ENCODE measurements at places on chromosomes 6 and 20.

DNA sequence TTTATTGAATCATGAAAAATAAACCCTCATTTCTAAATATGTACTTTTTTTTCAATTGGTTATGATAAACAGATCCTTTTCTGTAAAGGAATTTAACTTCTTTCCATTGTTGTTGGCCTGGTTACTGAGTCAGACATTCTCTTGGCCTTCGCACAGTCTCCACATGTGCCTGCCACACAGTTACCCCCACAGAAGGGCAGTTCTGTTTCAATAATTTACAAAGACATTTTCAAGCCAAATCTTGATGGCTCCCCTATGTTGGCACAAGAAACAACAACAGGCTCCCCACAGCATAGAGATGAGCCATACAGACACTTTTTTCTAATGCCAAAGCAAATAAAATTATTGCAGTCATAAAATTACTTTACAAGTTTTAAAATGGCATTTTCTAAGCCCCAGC is 55.6 kb upstream of the BEND6 start:
- no peak for DNase-seq

DNA sequence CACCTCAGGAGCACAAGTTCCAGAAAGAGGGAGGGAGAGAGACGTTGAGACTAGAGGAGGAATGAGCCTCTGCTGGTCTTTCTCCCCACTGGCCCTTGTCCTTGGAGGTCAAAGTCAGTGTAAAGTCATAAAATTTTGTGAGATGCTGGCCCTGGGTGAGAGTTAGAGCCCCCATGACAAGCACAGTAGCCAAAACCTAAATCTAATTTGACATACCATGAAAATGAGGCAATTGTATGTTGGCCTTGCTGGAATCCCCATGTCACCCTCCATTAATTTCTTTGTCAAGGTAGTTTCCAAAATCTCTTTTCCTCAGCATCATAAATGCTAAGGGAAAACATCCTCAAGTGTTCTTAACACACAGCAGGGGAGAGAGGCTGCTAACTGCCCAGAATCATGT is 17.6 kb upstream of the NEDD9 start:
- DNase-seq: no peak

- DNase-seq: no peak
These were observed 4.7 kb upstream of the CCN2 start for GRCh38 chr6:131955876-131956275.

DNA sequence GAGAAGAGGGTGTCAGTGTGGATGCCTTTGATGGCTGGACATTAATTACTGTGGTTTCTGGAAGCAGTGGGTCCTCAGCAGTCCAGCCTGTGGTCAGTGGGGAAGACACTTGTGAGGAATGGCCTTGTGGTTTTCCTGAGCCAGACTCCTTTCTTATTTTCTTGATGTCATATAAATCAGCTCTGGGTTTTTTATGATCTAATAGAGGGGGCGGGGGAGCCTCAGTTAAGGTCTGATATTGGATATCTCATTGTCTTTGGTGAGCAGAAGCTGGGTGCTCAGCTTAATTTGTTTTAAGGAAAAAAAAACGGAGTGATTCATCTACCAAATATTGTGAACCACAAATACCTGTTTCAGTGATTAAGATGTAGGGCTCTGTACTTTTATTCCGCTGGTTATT is 62.1 kb downstream of the OTOR start:
- no peak for DNase-seq

DNA sequence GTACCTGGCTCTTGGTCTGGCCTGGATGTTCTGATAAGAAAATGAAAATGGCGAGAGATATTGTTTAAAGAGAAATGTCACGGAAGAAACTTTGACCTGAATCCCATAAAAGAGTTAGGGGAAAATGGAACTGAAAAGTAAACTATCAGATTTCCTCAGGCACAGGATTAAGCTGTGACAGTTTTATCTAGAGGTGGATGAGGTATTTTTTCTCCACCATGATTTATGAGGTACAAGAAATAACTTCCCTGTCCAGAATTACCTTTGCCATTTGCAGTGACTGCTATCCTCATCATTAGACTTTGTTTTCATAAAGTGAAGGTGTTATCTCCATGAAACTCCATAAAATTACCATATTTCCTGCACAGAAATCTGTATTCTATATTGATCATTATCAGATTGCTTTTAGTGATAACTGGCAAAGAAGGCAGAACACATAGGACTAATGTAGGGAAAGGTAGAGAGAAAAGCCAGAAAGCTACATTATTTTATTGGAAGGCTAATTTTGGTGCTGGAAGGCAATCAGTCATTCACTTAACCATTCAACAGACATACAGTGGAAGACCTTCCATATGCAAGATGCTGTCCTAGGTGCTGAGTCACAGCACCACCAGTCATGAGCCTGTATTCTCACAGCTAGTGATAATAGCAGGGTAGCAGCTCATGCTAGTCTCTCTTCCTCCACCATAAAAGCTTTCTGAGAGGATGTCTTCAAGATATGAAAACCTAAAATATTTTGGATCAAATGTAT is 427.3 kb upstream of the CITED2 start:
- DNase-seq: no peak

GRCh38 chr6:43703512-43704429 is 16.2 kb upstream of the MRPS18A start:
- DNase-seq: no peak

DNA sequence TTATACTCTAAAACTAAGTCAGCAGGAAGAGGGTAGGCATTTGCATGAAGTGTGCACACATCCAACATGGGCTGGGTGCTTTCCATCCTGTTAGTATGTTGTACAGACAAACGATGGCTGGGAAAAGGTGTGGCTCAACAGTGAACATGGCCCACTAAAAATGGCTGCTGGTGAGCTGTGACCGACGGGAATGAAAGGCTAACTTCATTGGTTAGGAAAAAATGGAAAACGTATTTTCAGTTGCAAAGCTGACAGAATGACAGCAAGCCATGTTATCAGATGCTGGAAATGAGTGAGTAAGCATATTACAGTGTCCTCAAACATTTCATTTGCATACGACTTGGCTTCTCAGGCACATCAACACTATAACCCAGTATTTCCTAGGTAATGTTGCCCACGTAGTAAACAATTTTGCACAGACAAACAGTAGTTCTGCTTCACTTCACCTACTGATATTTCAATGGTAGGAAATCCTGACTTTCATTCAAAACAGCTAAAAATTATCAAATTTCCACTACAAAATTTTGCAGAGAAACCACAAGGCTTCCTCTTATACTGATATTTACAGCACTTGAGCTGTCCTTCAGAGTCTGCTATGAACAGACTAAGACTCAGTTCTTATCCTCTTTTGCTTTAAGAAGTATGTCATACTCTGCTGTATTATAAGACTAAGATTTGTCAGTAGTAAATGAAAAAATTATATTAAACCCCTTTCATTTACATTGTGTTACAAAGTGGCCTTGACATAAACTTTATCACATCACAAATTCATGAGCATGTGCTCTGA is 98.9 kb downstream of the IRF4 start:
- no peak for DNase-seq

- DNase-seq: no peak
These were observed 553 bp downstream of the ZSCAN16 start for GRCh38 chr6:28124971-28125353.

GRCh38 chr6:14294270-14294951 is 176.8 kb downstream of the CD83 start:
- DNase-seq: no peak

DNA sequence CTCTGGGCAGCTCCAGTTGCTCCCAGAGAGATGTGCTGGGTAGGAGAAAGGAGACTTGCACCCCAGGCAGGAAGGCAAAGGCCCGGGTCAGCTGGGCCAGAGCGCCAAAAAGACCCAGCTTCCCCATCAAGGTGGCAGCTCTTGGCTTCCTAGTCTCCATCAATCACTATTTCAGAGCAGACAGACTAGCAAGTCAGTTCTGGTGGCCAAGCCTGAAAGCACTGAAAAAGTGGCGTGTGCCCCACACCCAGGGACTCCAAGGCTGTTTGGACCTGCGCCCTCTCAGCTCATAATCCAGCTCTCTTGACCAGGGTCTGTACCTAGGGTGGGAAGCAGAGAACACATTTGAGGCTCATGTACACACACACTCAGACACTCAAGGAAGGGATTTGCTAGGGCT is 3.7 kb downstream of the MAFB start:
- no peak for DNase-seq

- DNase-seq: no peak
These were observed 54.5 kb upstream of the RREB1 start for GRCh38 chr6:7053125-7053774.

DNA sequence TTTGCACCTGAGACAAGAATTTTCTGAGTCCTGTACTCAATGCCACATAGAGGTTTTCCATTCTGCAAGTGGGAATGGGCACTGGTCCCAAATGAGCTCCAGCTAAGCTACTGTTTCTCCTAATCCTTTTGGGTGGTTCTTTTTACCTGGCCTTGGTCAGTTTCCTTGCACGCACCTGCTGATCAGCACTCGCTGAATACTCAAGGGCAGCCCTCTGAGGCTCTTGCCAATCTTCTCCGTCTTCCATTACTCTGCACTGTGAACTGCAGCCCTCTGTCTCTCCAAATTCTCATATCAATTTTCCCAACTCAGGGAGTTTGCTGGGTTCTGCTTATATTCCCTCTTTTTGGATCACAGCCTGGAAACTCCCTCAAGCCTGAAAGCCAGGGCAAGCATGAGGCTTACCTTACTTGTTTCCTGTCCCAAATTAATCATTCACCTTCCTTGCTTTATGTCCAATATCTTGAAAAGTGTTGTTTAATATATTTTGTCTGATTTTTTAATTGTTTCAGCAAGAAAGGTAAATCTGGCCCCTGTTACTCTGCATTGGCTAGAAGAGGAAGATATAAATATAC is 138.0 kb upstream of the TBX18 start:
- no peak for DNase-seq

DNA sequence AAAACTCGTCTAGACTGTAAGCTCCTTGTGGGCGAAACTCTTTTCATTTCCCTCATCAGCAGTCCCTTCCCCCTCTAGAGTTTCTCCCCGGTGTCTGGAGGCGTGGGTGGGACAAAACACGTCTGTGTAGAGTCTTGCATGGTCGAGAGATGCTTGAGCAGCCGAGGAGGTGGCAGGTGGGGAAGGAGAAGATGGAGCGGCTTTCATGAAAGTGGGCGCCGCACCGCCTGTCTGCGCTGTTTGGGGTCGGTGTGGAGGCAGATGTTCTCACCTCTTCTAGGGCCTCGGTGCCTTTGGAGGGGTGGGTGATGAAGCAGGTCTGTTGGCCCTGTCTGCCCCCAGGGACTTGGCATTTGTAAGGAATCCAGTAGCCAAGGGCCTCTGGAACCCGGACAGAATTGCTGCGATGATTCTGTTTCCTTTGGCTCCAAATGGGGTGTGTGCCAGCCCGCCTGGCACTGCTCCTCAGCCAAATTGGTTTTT is 1.2 kb downstream of the BRPF3 start:
- DNase-seq: no peak

DNA sequence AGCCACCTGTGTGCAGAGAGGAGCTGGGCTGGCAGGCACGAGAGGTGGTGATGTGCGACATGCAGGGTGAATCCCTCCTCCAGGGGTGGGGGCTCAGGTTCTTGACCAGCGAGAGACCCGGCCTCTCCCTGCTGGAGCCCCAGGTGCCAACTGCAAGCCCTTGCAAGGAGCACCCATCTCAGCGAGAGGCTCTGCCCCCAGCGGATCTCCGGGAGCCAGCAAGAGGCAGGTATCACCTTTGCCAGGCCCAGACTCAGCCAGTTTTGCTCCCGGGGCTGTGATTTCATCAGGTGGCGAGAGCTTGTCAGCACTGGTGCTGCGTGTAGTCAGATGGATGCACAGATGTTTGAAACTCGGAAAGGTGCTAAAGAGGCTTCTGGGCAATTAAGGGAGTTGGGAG is 87.7 kb downstream of the TFAP2C start:
- DNase-seq: no peak

- no peak for DNase-seq
These were observed 1.4 kb upstream of the TRIM39 start for GRCh38 chr6:30325150-30325872.

- DNase-seq: no peak
These were observed 146.7 kb downstream of the PLCB4 start for GRCh38 chr20:9215539-9215938.

DNA sequence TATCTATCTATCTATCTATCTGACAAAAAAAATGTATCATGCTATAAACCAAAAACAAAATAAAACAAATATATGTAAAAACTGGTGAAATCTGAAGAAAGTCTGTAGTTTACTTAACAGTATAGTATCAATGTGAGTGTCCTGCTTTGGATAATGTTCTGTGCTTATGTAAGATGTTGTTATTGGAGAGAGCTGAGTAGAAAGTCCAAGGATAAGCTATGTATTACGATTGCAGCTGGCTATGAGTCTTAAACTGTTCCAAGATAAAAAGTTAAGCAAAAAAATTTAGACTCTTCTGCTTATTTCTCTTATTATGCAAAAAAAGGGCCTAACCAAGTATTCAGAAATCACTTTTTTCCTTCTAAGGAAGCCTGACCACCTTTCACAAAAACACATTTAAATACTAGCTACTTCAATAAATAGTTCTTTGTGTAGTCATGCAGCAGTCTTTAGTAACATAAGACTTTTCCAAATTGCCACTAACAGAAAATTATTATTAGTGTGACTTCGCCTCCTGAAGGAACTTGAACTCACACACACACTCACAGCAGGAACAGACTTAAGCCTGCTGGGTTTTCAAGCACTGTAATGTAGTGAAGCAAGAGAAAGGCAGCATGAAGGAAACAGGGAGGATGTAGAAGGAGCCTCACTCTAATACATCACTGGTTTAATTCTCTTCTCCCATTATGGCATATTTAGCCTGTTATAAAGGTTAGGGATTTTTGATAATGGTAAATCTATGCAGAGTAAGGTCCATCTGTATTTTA is 265.8 kb upstream of the GJE1 start:
- DNase-seq: no peak

DNA sequence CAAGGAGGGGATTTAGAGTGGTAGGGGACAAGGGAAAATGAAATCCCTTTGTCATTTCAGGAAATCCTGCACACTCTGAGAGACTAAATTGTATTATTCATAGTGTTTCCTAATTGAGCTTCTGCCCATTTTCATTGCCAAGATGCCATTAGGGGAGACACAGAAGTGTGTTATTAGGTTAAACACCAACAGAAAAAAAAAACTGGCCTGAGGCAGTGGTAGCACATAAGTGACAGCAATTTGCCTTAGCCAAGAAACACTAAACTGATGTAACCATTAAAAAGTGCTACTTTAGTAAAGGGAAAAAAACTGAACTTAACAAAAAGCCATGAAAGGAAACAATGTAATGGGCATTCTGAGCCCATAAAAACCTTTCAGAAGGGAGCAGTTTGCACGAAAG is 270.5 kb upstream of the PLN start:
- no peak for DNase-seq

- DNase-seq: no peak
These were observed 39.8 kb downstream of the BACH2 start for GRCh38 chr6:90256698-90257485.
